ENCODE measurements at places on chromosomes 2 and 18. TPM values are rescaled to one million over a fixed set of nuclear protein-coding genes. Genes with fewer than 3 reads are reported as not detected.

DNA sequence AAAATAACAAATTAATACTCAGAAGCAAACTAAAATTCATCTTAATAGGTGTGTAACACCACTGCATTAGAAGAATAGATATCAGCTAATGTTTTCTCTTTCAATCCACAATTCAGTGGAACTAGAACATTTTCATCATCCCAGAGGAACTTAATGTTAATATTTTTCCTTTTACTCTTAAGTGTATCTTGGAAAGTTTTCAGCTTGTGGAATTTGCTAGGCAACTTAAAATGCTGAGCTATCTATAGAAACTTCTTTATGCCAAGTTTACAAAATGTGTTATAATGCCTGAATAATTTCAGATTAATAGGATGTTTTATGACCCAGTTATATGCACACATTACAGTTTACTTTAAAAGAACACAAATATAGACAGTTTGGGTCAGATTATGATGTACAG is 86.6 kb upstream of the FAM237A start:
- peak; percentile 5 for DNase-seq

- DNase-seq, result peak; percentile 15
These were observed 13.5 kb upstream of the IL1RL1 start for GRCh38 chr2:102297891-102298290.

- peak; percentile 3 for DNase-seq
These were observed 103.3 kb upstream of the VRK2 start for GRCh38 chr2:57943315-57943714.

GRCh38 chr2:178315488-178315948 is 121.2 kb downstream of the OSBPL6 start:
- DNase-seq, result no peak

- no peak for DNase-seq
These were observed 80.3 kb downstream of the VAPA start for GRCh38 chr18:9994026-9994570.

DNA sequence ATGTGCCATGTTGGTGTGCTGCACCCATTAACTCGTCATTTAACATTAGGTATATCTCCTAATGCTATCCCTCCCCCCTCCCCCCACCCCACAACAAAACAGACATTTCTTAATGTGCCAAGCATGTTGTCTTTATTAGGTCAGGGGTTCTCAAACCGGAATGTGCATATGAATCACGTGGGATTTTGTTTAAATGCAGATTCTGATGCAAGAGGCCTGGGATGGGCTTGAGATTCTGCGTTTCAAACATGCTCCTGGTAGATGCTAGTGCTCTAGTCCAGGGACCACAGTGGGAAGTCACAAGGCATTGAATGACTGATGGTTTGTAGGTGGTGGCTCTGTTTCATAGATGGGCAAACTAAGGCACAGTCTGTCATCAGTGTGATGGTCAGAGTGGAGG is 184.7 kb downstream of the SMAD7 start:
- DNase-seq, result no peak

- DNase-seq, result no peak
These were observed 7.0 kb upstream of the HS6ST1 start for GRCh38 chr2:128325611-128326181.

DNA sequence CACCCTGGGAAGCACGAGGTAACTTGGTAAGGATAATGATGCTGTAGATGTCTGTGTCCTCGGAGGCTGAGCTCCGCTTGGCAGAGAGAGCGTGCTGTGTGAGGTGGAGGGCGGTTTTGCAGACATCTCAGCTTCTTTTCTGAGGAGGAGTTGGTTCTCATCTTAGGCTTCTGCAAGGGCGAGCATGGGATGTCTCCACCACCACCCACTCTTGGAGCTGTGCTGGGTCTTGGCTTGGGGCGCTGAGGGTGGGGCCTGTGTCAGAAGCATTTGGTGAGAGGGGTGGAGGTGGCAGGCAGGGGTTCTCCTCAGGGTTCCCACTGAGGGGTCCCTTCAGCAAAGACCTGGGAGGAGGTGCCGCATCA is 9.2 kb downstream of the OXER1 start:
- DNase-seq, result no peak

DNA sequence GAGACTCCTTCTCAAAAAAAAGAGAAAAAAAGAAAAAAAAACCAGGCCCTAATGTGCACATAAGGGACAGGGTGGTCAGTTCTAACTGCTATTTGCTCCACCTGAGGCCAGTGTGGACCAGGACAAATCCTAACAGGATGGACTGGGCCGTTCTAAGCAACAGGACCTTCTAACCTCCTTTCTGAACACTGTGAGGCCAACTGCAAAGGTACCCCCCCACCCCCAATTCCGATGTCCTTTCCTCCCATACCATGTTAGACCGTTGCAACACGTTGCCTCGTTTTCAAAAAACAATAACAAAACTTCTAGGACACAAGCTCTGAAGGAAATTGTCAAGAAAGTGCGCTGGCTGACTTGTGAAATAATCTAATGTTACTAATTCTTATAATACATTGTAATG is 1.2 kb downstream of the THAP4 start:
- no peak for DNase-seq

GRCh38 chr18:34543356-34543755 is 166.7 kb upstream of the DTNA start:
- no peak for DNase-seq

- no peak for DNase-seq
These were observed 65.3 kb downstream of the OLA1 start for GRCh38 chr2:174183076-174183475.

DNA sequence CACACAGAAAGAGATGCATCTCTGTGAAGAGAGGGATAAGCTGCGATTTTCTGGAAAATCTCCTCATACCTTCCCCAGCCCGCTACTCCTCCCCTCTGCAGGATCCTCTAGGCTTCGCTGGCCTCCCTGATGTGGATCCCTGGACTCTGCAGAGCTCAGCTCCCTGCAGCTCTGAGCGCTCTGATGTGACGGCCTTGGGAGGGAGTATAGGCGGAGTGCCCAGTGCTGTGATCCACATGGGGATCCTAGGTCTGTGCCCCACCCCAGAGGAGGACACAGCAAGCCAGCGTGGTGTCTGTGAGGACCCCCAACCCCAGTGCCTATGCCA is 111.0 kb downstream of the GYPC start:
- no peak for DNase-seq

- DNase-seq, result no peak
These were observed 629.4 kb downstream of the TSN start for GRCh38 chr2:122384768-122385333.

Gene NPAS2
- total RNA-seq, result 5.8 TPM

Gene CNGA3
- not detected for total RNA-seq

Gene HOXD13
- total RNA-seq, result not detected

Gene KLHL29
- total RNA-seq, result 4.8 TPM

Gene KHK
- total RNA-seq, result 0.95 TPM

Gene C2orf92
- total RNA-seq, result 8.5 TPM

Gene SETBP1
- 12.4 TPM for total RNA-seq

Gene SIGLEC15
- 0.19 TPM for total RNA-seq

Data from astrocyte (in vitro differentiated cells and primary cell).